ENCODE measurements at places on chromosomes 12 and 14.

- no peaks in the 10 kb centered on the region for H3K36me3 ChIP-seq
- no peaks in the 10 kb centered on the region for H3K27me3 ChIP-seq
- H3K4me1 ChIP-seq: no peaks in the 10 kb centered on the region
- DNase-seq: no peak
- H3K4me3 ChIP-seq: no peak overlapping the region
- no peak overlapping the region for H3K27ac ChIP-seq
Observed at GRCh38 chr14:98714626-98715425, 557.2 kb downstream of the BCL11B start.

- H3K27ac ChIP-seq: no peak overlapping the region
- H3K4me3 ChIP-seq: no peak overlapping the region
- H3K4me1 ChIP-seq: peaks cover 19% of the 10 kb centered on the region
- DNase-seq: no peak
Observed at GRCh38 chr14:51307551-51307950, 67.5 kb downstream of the TMX1 start.

- H3K36me3 ChIP-seq: peaks cover 12% of the 10 kb centered on the region
- H3K27ac ChIP-seq: no peak overlapping the region
- no peak for DNase-seq
- H3K4me1 ChIP-seq: peaks cover 11% of the 10 kb centered on the region
- H3K4me3 ChIP-seq: no peak overlapping the region
Observed at GRCh38 chr12:47870175-47870781, 34.5 kb downstream of the VDR start.

- peaks cover 5% of the 10 kb centered on the region for H3K4me1 ChIP-seq
- no peak overlapping the region for H3K4me3 ChIP-seq
- no peak overlapping the region for H3K27ac ChIP-seq
- no peaks in the 10 kb centered on the region for H3K36me3 ChIP-seq
- peaks cover 11% of the 10 kb centered on the region for H3K27me3 ChIP-seq
- no peak for DNase-seq
Observed at GRCh38 chr12:48883305-48884161, 17.9 kb upstream of the RND1 start.

- H3K4me1 ChIP-seq: peaks cover 20% of the 10 kb centered on the region
- no peaks in the 10 kb centered on the region for H3K36me3 ChIP-seq
- DNase-seq: no peak
- H3K4me3 ChIP-seq: no peak overlapping the region
- no peaks in the 10 kb centered on the region for H3K27me3 ChIP-seq
Observed at GRCh38 chr14:22271838-22272799, 316.9 kb downstream of the DAD1 start.

DNA sequence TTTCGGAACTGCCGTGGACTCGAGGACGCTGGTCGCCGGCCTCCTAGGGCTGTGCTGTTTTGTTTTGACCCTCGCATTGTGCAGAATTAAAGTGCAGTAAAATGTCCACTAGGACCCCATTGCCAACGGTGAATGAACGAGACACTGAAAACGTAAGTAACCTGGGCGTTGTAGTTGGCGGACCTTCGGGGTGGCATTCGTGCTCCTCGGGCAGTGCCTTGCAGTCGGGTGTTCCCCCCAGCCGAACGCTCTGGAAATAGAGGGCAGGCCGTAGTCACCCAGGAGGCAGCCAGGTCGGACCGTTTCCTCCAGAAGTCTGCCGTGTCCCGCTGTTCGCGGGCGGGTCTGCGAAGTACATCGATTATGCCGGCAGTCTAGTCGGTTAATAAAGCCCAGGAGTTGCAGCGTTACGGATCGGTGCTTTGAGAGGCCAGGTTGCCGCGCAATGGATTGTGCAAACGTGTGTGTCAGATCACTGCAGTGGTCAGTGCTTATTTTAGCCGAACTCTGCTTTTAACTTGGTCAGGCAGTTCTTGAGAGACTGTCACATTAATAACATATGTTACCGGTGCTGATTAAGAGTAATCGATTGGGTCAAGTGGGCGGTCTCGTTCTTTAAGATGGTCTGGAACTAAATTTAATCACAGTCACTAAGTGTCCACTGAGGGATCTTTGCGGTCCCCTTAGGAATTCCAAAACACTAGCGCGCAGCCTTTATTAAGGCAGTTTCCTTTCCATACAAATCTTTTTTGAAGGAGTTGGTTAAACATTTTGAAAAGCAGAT is 906 bp downstream of the MARK3 start:
- H3K27me3 ChIP-seq: no peaks in the 10 kb centered on the region
- no peak for DNase-seq
- peaks cover 27% of the 10 kb centered on the region for H3K4me1 ChIP-seq
- peak overlapping the region; percentile 79 for H3K27ac ChIP-seq
- H3K36me3 ChIP-seq: peaks cover 29% of the 10 kb centered on the region

GRCh38 chr14:50545618-50546017 is 13.2 kb upstream of the MAP4K5 start:
- no peak overlapping the region for H3K27ac ChIP-seq
- no peaks in the 10 kb centered on the region for H3K36me3 ChIP-seq
- no peak for DNase-seq
- no peaks in the 10 kb centered on the region for H3K27me3 ChIP-seq
- no peaks in the 10 kb centered on the region for H3K4me1 ChIP-seq

- no peaks in the 10 kb centered on the region for H3K36me3 ChIP-seq
- no peak for DNase-seq
Observed at GRCh38 chr12:74401035-74401434, 136.6 kb upstream of the ATXN7L3B start.

DNA sequence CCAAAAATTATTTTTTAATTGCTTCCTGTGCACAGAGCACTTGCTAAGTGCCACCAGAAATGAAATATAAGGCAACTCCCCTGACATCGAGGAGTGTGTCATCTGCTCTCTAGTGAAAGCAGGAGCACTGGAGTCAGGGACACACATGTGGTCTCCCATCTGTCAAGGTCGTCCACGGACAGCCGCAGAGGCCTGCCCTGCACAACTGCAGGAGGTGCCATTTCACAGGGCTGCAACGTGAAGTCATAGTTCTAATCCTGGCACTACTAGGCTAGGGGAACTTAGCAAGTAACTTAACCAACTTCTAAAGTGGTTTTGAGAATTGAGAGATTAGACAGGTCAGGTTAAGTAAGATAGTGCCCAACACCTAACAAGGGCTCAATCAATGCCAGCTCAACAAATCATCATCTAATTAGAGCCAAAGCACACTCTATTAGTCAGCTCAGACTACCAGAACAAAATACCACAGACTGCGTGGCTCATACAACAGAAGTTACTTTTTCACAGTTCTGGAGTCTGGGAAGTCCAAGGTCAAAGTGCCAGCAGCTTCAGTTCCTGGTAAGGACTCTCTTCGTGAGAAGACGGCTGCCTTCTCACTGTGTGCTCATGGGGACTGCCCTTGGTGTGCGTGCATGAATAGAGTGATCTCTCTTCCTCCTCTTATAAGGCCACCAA is 30.7 kb downstream of the FOXN3 start:
- no peaks in the 10 kb centered on the region for H3K27me3 ChIP-seq
- no peaks in the 10 kb centered on the region for H3K4me1 ChIP-seq
- no peak overlapping the region for H3K27ac ChIP-seq

All from RWPE2 (cell line).